ENCODE measurements at places on chromosomes 4 and X.
A peak's percentile ranks its signal among the peaks of the same experiment; 100 is the strongest.

DNA sequence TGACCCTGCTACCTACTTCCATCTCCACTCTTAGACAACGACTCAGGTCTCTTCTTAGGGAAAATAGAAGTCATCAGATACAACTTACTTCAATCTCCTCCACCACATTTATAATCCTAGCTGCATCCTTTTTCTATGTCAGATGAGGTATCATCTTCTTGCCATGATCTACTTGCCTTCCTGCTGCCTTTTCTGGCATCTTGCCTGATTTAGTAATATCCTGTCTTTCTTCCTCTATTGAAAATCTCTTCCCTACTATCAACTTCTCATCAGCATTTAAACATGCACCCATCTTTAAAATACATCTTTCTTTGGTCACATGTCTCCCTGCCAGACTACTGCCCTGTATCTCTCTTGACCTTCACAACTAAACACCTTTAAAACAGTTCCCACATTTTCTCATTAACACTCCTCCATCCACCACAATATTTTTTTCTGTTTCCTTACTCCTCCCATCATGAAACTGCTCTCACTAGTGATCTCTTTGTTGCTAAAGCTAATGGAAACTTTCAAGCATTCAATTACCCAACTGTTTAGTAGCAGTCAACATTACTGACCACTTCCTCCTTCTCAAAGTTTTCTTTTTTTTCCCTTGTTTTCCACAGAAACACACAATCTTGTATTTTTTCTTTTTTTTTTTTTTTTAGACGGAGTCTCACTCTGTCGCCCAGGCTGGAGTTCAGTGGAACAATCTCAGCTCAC is 100.8 kb upstream of the CXorf66 start:
- no peak for DNase-seq

- no peak for DNase-seq
These were observed 7.8 kb downstream of the GATB start for GRCh38 chr4:151753056-151753455.

DNA sequence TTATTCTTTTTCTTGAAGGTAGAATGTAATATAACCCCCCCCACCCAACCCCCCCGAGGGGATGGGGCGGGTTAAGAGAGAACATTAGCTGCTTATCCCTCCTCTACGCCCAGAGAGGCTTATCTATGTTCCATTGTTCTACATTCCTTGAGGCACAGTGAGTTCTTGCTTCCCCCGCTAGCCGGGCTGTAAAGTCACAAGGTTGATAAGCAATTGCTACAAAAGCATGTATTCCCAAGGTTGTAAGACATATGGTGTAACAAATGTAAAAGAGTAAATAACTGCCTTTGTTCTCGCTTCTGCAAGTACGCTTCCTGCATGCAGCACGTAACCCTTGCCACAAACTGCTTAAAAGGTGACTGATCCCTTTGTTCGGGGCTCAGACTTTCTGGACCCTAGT is 8.2 kb downstream of the DCAF8L2 start:
- DNase-seq: no peak

- no peak for DNase-seq
These were observed 75.1 kb upstream of the CXorf66 start for GRCh38 chrX:140040386-140040785.

DNA sequence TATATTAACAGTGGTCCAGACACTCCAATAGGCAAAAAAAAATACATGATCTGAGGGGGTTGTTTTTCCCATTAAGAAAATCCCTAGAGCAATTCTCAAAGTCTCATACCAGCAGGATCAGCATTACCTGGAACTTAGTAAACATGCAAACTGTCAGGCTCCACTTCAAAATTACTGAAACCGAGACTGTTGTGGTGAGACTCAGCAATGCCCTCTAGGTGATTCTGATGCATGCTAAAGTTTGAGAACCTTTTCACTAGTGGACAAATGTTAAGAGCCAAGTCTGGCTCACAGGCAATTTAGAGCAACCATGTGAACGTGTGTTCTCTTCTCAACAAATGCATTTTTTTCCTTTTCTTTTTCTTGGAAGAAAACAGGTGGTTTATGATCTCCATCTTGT is 30.2 kb downstream of the NEK1 start:
- no peak for DNase-seq

DNA sequence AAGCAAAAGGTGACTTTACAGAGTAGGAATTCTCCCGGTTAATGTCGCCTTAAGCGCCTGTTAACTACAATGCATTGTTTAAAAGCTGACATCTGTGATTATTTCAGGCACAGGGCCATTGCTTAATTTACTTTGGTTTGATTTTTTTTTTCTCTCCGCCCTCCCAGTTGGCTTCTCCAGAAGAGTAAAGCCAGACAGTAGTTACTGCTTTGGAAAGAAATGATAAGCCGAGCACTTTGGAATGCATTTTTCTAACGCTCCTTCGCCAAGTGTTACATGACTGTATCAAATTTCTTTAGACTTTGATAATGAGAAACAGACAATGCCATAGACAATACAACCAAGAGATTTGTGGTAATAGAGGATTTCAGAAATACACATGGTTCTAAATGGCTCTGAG is 383.0 kb upstream of the TENM3 start:
- DNase-seq: peak; percentile 66

- DNase-seq: no peak
These were observed 12.7 kb upstream of the CD40LG start for GRCh38 chrX:136635235-136635634.

DNA sequence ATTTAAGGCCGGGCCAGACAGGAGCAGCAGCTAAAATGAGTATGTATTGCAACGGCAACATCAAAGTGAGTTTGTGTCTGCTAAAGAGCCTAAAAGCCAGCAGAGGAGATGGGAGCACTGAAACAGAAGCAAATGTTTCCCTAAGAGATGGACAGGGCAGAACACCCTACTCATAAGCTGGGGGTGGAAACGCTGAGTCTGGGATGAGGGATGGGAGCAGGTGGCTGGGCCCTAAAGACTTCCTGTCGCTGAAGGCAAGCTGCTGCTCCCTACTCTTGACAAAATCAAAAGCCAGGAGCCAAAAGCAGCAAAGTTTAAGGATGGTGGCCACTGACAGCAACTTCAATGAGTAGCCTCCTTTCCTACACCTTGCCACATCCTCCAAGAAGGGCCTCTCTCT is 40.6 kb upstream of the NAP1L5 start:
- no peak for DNase-seq

DNA sequence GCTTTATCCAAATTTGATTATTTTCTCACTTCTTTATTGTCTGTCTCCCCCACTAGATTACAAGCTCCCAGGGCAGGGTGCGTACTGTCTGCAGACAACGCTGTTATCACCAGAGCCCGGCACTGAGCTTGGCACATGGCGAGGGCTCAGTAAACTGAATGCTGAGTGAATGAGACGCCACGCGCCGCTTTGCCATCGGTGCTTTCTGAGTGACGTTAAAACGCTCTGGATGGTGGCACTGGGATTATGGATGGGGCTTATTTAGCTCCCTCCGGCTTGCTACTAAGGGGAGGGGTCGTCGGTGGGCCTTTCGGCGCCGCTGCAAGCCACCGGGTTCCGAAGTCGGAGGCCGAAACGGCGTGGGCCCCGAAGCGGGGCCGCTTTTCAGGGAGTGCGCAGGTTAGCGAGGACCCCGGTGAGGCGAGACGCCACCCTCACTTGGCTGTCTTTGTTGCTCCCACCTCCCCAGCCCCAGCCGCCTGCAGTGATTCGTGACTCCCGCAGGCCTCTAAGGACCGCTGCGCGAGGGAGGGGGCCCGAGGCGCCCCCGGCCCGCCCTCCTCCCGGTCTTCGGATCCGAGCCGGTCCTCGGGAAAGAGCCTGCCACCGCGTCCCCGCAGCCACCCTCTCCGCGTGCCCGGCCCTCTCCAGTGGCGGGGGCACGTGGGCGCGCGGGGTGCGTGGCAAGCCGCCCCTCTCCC is 569 bp upstream of the FHL1 start:
- DNase-seq: no peak

DNA sequence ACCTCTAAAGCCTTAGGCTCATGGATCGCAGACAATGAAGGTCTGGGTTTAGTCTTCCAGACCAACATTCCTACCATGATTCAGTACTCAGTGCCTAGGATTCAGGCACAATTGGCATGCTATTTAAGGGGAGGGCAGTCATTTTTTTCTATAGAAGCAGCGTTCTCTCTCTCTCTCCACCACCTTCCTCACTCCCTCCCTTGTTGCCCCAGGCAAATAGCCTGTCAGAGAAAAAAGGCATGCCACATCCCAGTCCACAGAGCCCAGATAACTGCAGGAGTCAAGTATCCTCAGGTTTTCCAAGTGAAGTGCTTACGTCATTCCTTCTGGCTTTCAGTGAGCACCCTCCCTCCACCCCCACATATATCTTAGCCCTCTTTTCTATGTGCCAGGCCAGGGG is 533.0 kb downstream of the BCOR start:
- DNase-seq: no peak
